ENCODE measurements at places on chromosomes 5 and 9. TPM values are rescaled to one million over a fixed set of nuclear protein-coding genes. Genes with fewer than 3 reads are reported as not detected.

FAM170A gene
- 2.2 TPM for total RNA-seq

- no peak overlapping the region for H3K4me3 ChIP-seq
- H3K27me3 ChIP-seq, result no peaks in the 10 kb centered on the region
- DNase-seq, result no peak
- no peaks in the 10 kb centered on the region for H3K36me3 ChIP-seq
- no peak overlapping the region for H3K27ac ChIP-seq
These were observed 205.5 kb downstream of the NPR3 start for GRCh38 chr5:32916648-32917047.

- no peak overlapping the region for H3K4me3 ChIP-seq
- DNase-seq, result no peak
- H3K36me3 ChIP-seq, result no peaks in the 10 kb centered on the region
- H3K27me3 ChIP-seq, result no peaks in the 10 kb centered on the region
These were observed 36.1 kb downstream of the MRPL36 start for GRCh38 chr5:1763548-1763911.

PCDHA1 gene
- total RNA-seq, result not detected

DNA sequence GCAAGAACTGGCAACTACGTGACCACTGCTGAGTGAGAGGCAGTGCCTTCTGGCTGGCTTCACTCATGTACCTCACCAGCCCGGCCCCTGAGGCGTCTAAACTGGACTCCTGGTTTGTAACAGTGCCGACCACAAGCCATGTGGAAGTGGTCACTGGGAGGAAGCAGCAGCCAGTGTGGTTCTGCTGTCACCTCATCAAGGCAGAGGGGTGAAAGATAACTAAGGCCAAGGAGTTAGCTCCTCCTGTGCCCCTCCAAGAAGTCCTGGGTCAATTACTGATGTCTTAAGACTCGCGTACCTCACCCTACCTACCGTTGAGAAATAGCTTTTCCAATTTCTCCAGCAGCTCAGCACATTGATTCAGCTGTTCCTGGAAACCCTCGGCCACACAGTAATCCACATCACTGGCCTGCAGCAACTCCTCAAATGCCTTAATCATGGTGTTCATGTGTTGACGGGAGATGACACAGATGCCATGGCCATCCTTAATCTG is 142.9 kb downstream of the CDK5RAP2 start:
- no peak overlapping the region for H3K4me3 ChIP-seq
- peaks cover 22% of the 10 kb centered on the region for H3K4me1 ChIP-seq
- peak overlapping the region; percentile 2 for H3K27ac ChIP-seq
- peak; percentile 17 for DNase-seq
- H3K36me3 ChIP-seq, result peaks cover 16% of the 10 kb centered on the region

DNA sequence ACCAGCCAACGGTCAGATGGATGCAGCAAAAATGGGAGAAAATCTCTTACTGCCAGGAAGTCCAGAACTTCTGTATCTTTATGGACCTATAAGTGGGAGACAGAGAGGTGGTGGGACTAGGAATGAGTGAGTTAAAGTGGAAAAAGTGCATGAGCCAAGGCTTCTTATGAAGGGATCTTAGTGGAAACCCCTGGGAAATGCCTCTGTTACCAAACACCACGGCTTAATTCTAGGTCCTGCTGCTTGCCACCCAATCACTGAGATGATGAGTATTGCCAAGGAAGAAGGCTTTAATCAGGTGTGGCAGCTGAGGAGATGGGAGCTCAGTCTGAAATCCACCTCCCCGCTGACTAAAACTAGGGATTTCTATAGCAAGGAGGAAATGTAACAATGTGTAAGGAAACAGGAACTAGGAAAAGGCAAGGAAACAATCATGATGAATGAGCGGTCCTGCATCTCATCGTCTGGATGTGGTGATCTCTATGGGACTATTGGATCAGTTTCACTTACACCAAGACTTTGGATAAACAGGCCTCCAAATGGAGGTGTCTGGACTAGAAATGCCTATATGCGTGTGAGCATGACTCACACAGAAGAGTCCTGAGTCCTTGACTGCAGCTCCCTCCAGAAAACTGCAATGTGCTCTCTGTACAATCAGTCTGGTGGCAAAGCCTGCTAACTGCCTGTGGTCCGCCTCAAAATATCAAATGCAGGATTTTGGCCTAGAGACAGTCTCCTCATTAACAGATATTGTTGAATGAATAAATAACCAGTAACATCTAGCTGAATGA is 98.2 kb upstream of the PRR16 start:
- no peak for DNase-seq
- no peaks in the 10 kb centered on the region for H3K4me1 ChIP-seq
- no peak overlapping the region for H3K27ac ChIP-seq
- H3K27me3 ChIP-seq, result no peaks in the 10 kb centered on the region
- H3K4me3 ChIP-seq, result no peak overlapping the region

DNA sequence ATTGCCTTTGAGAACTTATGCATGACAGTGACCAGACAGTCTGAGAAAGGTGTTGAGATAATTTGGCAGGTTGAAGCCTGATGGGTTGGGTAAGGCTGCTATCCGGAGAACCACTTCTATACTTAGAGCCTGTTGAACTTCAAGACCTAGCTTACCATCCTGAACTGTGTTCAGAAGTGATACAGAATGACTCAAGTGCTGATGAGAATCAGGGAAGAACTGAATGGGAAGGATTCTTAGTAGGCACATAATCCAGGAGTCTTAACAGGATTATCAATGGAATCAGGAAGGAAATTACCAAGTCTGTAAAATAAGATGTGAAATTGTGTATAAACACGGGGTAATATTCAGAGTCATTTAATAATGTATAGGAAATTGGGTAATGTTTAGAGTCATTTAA is 9.0 kb upstream of the PAPPA start:
- H3K27ac ChIP-seq, result no peak overlapping the region
- H3K36me3 ChIP-seq, result no peaks in the 10 kb centered on the region
- H3K4me3 ChIP-seq, result no peak overlapping the region
- H3K4me1 ChIP-seq, result no peaks in the 10 kb centered on the region
- H3K27me3 ChIP-seq, result no peaks in the 10 kb centered on the region
- DNase-seq, result no peak

DNA sequence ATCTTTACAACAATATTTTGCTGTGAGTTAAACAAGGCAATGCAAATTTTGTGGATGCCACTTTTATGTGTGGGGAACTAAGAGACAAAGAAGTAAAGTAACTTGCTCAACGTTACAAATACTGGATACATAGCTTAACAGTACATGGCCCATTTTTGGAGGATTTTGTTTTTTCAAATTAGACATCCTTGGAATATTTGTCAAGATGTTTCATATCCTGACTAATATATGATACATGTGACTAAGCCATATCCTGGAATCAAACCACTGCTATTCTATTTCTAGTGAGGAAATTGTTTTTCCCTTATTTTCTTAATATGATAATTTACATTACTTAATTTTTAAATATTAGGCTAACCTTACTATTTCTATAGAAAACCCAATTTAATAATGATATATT is 529.8 kb downstream of the DMRTA1 start:
- H3K27me3 ChIP-seq, result no peaks in the 10 kb centered on the region
- H3K4me1 ChIP-seq, result no peaks in the 10 kb centered on the region
- H3K27ac ChIP-seq, result no peak overlapping the region
- no peak for DNase-seq
- H3K4me3 ChIP-seq, result no peak overlapping the region

GRCh38 chr5:67315082-67315989 is 118.7 kb upstream of the CD180 start:
- peak overlapping the region; percentile 82 for H3K27ac ChIP-seq
- peak; percentile 17 for DNase-seq
- H3K36me3 ChIP-seq, result no peaks in the 10 kb centered on the region
- H3K4me3 ChIP-seq, result peak overlapping the region; percentile 30
- H3K4me1 ChIP-seq, result peaks cover 8% of the 10 kb centered on the region
- no peaks in the 10 kb centered on the region for H3K27me3 ChIP-seq

ST6GALNAC4 gene
- total RNA-seq, result 45.0 TPM

GRCh38 chr5:16889972-16890519 is 46.0 kb downstream of the MYO10 start:
- no peaks in the 10 kb centered on the region for H3K36me3 ChIP-seq
- no peak overlapping the region for H3K4me3 ChIP-seq
- DNase-seq, result no peak
- H3K27ac ChIP-seq, result no peak overlapping the region

GRCh38 chr9:128685636-128686489 is 3.2 kb upstream of the SET start:
- peak overlapping the region; percentile 43 for H3K4me3 ChIP-seq
- no peak for DNase-seq
- H3K4me1 ChIP-seq, result peaks cover 27% of the 10 kb centered on the region

GRCh38 chr5:132017316-132017715 is 5.9 kb upstream of the ACSL6 start:
- no peaks in the 10 kb centered on the region for H3K27me3 ChIP-seq
- H3K4me3 ChIP-seq, result no peak overlapping the region
- no peaks in the 10 kb centered on the region for H3K36me3 ChIP-seq
- H3K4me1 ChIP-seq, result no peaks in the 10 kb centered on the region

DNA sequence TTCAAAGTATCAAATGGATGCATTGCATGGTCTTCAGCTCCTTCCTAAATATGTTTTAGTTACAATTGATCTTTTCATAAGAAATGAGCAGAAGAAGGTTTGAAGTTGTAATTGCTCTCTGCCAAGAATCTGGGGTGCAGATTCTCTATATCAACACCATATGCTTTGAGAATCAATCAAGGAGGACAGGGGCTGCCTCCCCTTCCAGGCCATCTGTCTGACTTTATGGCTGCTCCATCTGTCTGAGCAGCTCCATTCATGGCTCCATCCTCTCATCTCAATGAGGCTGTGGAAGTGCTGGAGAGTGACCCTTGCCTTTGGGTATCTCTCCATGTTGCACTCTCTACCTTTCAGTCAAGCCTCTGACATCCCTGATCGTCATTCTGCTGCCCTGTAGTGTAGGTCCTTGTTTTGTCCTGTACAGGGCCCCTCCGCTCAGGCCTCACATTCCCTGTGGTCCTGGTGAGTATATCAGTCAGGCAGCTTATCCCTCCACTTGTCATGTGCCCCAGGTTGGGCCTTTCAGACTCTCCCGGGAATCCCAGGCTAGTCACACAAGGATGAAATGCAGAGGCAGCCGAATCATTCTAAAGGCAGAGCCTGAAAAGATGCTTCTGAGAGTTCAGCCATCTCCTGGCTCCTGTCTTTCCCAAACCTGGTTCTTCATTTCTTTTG is 14.0 kb upstream of the SV2C start:
- no peak for DNase-seq
- no peak overlapping the region for H3K27ac ChIP-seq
- H3K4me3 ChIP-seq, result no peak overlapping the region
- H3K36me3 ChIP-seq, result no peaks in the 10 kb centered on the region

MLANA gene
- total RNA-seq, result not detected

DNA sequence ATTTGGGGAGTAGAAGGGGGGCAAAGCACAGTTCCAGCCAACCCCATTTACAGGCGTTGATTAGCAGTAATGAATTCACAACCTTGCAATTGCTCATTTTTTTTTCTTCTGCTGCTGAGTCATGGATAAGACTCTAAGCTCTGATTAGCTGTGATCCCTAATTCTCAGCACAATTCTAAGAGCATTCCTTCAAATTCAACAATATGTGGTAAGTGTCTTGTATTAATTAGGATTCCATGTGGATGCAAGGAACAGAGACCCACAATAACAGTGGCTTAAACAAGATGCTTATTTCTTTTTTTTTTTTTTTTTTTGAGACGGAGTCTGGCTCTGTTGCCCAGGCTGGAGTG is 133.4 kb downstream of the PALM2AKAP2 start:
- no peak for DNase-seq
- peaks cover 24% of the 10 kb centered on the region for H3K4me1 ChIP-seq
- H3K27me3 ChIP-seq, result no peaks in the 10 kb centered on the region
- H3K27ac ChIP-seq, result peak overlapping the region; percentile 36

GRCh38 chr5:172791286-172791685 is 20.3 kb upstream of the DUSP1 start:
- H3K27ac ChIP-seq, result peak overlapping the region; percentile 95
- H3K4me3 ChIP-seq, result no peak overlapping the region
- no peaks in the 10 kb centered on the region for H3K27me3 ChIP-seq

SAXO1 gene
- 0.27 TPM for total RNA-seq
